ENCODE measurements at places on chromosomes 4 and X.

DNA sequence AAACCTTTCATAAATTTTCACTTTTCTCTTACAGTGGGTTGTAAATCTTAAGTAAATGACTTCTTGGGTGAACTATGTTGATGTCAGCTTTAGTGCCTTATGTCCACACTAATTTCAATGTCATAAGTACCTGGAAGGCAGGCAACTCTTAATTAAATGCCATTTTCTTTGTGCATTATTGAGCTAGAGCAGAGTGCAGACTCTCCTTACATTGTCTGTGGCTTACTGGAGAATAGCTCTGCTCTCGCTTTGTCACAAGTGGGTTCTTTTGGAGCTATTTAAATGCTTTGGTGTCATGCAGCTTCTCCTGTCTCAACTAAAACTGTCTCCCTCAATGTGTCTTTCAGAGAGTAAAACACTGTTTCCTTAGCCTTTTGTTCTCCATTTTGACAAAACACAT lies 411.6 kb downstream of the STIM2 start:
- DNase-seq = no peak

DNA sequence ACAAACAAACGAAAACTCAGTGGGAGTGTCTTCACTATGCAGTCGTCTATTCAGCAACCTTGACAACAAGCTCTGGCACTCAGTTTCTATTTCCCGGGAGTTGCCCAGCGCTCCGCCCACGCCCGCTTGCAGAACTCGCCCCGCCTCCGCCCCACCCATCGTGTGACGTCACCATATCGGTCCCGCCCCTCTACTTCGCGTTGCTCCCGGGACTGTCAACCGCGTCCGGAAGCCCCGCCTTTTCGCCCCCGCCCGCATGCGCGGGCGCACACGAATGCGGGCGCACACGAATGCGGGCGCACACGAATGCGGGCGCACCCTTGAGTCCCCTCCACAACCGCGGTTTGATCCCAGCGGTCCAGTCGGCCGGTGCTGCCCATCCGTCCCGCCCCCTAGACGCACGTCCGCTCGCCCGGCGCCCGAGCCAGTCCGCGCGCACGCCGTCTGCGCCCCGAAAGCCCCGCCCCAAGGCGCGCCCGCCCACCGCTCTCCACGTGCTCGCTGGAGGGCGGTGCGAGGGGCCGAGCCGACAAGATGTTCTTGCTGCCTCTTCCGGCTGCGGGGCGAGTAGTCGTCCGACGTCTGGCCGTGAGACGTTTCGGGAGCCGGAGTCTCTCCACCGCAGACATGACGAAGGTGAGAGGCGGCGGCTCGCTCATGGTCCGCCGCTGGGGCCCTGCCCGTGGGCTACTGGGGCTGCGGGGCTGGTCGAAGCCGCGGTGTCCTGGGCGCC lies at the start of gene LAP3:
TSS of gene LAP3 (plus strand) at position 267 of the 733 bp plus-strand sequence. CDS start at position 535, 268 bp downstream.
- DNase-seq = peak; percentile 94

DNA sequence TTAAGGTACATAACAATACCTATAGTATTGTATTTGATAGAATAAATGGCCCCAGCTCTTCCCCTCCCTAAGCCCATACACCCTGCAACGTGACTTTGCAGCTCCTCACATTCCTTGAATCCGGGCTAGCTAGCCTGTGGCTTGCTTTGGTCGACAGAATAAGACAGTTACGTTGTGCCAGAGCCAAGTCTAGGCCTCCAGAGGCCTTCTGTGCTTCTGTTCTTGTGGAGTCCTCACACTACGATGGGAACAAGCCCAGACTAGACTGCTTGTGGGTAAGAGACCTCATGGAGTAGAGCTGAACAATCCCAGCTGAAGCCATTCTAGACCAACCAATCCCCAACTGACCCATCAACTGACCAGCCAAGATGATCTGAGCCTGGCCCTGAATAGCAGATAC lies 102.4 kb upstream of the PLAC1 start:
- no peak for DNase-seq

GRCh38 chr4:105122350-105122749 lies 24.3 kb upstream of the TET2 start:
- DNase-seq = no peak

- no peak for DNase-seq
These were observed 199.4 kb upstream of the DDX53 start for GRCh38 chrX:22800360-22800759.

DNA sequence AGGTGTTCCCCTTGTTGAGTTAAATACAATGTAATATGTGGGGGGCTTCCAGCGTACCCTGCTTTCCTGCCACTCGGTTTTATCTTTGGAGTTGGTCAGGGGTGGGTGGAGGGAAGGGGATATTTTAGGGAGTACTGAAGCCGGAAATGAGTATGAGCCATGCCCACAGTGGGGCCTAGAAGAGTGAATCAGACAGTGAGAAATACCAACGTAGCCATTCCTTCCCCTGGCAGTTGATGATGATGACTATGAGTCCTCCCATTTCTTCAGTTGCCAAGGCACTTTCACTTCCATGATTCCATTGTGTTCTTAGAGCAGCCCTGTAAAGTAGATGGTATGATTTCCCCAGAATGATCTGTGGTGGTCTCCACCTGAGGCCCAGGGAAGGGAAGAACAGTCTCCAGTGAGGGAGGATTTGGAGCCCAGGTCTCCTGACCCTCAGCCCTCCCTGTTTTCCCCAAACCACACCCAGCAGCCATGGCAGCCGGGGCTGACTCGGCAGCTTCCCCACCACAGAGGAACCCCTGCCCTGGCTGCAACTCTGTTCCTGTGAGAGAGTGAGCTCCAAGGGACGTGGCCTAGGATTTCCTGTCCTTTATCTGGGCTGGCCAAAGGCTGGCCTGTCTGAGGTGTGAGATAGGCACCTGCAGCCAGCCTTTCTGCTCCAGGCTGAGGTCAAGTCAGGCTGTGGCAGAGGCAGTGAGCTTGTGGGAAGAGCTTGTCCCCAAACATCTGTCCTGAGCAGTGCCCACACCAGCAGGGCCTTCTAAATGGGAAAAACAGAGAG lies 52.7 kb downstream of the STARD8 start:
- DNase-seq = no peak

GRCh38 chr4:56656346-56656643 lies 24.8 kb downstream of the HOPX start:
- DNase-seq = no peak

DNA sequence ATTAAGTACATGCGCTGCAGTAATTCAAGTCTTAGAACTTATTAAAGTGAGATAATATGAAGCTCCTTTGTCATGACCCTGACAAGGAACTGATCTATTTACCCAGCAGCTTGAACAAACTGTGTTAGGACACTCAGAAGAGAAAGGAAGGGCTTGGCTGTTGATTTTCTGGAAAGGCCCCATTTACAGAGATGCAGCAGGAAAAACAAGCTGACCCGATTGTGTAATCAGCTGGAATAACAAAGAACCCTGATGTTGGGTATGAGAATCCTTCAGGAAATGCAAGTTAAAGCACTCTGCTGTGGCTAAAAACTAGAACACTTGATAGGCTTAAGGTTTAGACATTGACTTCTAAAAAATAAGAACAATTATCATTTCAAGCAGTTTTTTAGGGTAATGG lies 64.8 kb downstream of the TBC1D9 start:
- no peak for DNase-seq

GRCh38 chrX:38618180-38618579 lies 56.8 kb downstream of the TSPAN7 start:
- no peak for DNase-seq

- DNase-seq = no peak
These were observed 55.8 kb downstream of the C4orf50 start for GRCh38 chr4:5962416-5962815.

- no peak for DNase-seq
These were observed 550.2 kb downstream of the GBA3 start for GRCh38 chr4:23242962-23243361.

DNA sequence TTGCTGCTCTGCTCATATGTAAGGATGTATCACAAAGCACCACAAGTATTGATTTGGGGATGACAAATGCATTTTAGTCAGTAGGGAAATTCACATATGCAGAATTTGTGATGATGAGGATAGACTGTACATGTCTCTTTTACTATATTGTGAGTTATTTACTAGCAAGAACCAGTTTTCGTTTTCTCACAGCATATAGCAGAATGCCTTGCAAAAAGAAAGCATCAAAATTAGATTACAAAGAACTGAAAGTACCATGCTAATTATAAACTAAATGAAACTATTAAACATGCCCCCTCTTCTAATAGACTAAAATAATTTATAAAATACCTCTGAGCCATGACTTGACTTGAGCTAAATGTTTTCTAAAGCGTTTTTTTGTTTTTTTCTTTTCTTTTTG lies 20.1 kb downstream of the TNIP3 start:
- DNase-seq = no peak

DNA sequence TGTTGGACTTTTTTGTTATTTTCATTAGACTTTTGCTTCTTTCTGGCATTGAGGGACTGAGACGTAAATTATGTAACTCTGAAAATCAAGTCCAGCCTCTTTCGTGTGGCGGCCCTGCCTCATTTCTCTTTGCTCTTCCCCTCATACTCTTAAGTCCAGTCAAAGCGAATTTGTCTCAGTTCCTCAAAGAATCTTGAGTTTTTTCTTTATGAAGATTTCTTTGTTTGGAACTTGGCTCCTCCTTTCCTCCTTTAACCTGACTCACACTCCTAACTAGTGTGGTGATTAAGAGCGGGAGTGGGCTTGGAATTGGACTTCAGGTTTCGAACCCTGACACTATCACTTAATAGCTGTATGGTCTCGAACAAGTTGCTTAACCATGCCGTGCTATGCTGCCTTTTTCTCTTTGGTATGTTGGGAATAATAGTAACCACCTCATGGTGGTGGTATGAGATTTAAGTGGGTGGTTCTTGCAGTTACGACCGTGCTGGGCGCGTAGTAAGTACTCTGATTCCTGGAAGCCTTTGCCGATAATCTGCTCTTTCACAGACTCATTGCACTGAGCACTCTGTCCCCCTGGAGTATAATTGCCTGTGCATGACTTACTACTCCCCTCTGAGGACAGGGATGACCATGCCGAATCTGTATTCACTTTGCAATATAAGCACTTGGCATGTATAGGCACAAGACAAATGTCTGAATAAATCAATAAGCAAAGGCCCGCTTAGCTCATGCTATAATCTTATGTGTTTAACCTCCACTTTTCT lies 19.1 kb downstream of the FNIP2 start:
- DNase-seq = no peak

GRCh38 chr4:65175585-65175984 lies 494.7 kb downstream of the EPHA5 start:
- no peak for DNase-seq

GRCh38 chrX:68697036-68697435 lies 49.6 kb downstream of the STARD8 start:
- no peak for DNase-seq

DNA sequence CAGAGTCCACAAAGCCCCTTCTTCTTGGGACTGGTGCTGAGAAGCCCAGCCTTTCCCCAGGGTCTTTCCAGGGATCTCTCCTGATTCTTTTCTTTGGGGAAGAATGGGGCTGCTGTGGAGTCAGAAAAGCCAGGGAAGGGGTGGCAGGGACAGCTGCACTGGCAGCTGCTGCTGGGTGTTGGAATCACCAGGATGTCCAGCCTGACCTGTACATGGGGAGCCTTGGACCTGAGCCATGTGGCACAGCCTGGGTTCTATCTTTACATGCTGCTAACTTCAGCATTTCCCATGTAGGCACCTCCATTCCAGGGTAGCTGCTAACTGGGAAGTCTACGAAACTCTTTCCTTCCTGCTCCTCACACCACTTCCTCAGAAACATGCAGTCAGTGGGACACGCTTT lies 36.0 kb downstream of the MED28 start:
- no peak for DNase-seq

- DNase-seq = no peak
These were observed 176.2 kb upstream of the TACR3 start for GRCh38 chr4:103895876-103896465.

- no peak for DNase-seq
These were observed 13.9 kb downstream of the SCARB2 start for GRCh38 chr4:76199664-76200211.

DNA sequence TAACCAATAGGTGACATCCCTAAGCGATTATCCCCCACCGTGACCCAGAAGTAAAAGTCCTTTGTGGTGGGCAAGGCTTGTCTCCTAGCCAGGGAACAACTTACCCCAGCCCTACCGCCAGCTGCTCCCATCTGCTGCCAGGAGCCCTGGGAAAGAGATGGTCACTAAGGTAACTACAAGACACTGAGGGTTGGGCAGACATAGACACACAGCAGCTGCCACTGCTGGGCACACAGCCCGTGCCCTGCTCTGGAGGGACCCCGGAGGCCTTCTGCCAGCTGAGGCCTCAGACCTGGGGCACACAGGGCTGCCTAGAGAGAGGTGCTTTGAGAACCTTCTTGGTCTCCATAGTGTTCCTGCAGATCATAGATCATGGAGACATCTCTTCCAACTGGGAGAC lies 53.0 kb upstream of the PROM1 start:
- DNase-seq = no peak

GRCh38 chr4:141132072-141132708 lies 1.1 kb downstream of the RNF150 start:
- no peak for DNase-seq

- no peak for DNase-seq
These were observed 45.1 kb upstream of the KDR start for GRCh38 chr4:55170462-55170861.

DNA sequence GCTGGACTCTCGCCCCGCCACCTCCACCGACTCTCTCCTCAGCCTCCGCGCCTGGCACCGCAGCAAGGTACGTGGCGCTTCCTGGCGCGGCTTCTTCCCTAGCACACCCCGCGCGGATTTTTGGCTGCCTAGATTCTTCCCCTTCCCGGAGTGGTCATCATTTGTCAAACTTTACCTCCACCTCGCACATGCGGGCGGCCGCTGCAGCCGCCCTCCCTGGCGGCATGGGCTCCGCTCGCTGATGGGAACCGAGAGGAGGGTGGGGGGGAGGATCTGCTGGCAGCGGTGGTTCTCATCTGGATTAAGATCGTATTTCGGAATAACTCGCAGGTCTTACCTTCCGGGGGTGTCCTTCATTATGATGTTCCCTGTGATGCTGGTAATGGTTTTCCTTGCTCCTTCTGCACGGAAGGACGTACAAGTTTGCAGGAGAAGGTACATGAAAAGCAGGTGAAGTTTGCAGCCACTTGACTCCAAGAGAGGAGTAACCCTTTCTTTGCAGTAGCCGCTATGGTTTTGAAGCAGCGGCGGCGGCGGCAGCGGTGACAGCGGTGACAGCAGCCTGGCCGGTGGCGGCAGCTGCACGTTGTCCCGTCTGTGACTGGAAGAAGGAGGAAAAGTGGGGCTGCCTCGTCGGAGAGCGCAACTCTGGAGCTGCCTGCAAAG lies 2183.9 kb upstream of the TENM3 start:
- DNase-seq = no peak

DNA sequence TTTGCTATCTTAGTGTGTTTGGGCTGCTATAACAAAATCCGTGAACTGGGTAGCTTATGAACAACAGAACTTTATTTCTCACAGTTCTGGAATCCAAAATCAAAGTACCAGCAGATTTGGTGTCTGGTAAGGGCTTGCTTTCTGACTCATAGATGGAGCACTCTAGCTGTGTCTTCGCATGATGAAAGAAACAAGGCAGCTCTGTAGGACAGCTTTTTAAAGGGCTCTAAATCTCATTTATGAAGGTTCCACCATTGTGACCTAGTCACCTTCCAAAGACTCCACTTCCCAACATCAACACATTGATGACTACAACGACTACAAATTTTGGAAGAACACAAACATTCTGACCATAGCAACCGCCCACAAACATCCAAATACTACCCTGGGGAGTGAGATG lies 158.6 kb upstream of the LCORL start:
- DNase-seq = no peak
